ENCODE measurements at places on chromosomes 4 and X.

DNA sequence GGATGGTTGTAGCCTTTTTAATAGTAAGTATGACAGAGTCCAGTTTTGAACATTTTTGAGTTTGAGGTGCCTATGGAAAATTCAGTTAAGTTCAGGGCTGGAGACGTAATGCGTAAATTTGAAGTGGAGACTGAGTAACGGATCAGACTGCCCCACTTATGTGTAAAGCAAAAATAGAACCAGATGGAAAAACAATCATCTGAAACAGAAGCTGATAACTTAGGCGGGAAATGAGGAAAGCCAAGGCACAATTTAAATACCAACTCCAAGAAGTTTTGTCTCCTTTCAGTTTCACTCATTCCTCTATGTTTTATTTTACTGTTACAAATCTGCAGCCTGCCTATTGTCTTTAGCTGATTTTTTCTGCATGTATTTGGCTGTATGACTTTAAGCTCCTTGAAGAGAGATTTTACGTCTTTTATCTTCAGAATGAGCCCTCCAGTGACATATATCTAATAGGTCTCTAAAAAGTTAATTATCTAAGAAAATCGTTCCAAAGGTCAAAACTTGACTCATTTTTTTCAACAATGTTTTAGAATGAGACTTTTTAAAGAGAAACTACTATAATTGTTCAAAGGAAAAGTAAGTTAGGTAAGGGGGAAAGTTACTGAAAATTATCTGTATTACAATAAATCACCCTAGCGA is 1.1 kb downstream of the SGCB start:
- no peak for DNase-seq

DNA sequence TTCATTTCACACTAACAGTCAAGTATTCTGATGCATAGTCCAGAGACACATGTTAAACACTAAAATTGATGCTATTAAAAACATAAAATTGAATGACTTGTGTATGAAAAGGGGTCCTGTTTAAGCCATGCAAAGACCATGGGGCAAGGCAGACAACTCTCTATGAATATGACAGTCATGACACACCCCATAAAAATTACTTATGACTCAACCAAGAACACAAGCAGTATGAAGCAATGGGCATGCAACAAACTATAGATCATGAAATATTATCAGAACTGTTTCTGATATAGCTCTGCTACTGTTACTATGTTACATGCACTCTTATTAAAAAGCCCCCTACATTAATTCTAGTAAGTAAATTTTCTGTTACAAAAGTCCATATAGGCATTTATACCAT is 57.5 kb upstream of the ZCCHC13 start:
- DNase-seq, result no peak

GRCh38 chrX:53479301-53479700 is 45.1 kb upstream of the HSD17B10 start:
- DNase-seq, result no peak

DNA sequence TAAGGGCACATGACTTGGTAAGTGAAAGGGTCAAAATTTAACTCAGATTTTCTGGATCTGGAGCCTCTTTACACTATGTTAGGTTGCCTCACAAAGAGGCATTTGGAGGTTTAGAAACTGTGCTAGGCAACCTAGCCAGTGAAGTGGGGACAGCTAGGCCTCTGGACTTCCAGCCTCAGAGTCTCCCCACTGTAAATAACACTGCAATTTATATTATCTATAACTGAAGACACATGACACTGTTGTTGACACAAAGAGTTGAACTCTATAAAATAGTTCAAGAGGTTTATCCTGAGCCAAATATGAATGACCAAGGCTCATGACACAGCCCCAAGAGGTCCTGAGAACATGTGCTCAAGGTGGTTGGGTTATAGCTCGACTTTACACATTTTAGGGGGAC is 74.9 kb upstream of the IQCM start:
- DNase-seq, result no peak

DNA sequence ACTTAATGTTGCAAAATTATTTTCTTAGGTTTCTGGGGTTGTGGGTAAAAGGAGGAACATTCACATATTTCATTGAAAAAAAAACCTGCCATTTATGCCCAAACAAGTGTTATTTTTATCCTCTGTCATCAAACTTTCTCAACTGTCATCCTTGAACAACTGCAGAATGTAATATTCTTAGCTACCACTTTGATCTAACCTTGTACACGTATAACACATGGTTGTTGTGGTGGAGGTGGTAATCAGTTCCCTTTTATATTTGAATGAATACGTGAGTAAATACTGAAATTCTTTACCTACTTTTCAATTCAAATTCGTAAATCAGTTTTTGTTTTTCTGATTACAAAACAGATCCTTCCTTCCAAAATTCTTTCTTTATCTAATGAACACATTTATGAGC is 3.8 kb upstream of the AMMECR1 start:
- no peak for DNase-seq

DNA sequence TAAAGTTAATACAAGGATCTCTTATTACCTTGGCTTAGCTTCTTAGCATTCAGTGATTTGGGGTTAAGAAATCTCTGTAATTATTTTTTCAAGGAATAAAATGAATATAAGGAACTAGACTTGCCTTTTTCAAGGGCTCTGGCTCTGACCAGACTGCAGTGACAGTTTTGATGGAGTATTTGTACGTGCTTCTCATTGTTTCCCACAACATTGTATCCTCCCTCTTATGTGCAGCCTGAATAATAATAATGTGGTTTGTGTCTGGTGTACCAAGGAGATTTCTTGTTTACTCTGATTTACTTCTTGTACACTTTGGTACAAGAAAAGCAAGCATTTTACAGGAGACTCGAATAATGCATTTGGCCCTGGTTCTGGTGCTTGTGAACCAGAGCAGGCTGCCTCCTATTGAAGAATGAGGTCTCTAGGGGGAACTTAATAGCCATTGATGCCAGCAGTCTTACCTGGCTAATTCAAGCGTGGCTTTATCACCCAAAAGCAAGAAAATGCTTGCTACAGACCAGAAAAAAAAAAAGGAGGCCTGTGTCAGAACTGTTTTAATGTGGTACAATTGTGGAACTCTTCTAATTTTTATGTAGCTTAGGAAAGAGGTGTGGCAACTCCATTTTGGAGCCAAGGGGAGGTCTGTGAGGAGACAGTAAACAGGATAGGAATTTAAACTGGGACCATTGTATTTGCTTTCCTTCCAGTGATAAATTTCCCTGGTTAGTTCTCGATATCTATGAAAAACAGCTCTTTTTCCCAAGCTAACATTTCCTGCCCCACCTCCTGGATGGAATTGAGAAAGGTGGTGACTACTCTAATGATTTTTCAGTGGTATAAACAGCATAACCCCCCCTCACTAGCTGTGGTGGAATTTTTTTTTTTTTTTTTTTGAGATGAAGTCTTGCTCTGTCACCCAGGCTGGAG is 5.6 kb downstream of the OTC start:
- DNase-seq, result no peak

DNA sequence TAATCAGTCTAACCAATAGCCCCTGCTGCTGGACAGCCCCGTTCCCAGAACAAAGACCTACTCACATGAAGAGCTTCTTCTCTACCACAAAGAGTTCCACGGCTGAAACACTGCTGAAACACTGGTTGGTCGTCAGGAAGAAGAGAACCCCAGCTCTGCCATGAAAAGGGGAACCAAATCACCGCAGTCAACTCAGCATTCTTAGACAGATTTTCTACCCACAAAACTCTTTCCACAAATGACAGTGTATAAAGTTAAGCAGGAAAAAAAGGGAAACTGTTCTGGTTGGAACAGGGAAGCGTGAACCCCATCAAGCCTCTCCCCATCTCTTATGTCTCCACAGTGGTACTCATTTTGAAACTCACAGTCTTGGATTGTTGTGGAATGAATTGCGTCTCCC is 57.3 kb downstream of the ABCG2 start:
- no peak for DNase-seq

DNA sequence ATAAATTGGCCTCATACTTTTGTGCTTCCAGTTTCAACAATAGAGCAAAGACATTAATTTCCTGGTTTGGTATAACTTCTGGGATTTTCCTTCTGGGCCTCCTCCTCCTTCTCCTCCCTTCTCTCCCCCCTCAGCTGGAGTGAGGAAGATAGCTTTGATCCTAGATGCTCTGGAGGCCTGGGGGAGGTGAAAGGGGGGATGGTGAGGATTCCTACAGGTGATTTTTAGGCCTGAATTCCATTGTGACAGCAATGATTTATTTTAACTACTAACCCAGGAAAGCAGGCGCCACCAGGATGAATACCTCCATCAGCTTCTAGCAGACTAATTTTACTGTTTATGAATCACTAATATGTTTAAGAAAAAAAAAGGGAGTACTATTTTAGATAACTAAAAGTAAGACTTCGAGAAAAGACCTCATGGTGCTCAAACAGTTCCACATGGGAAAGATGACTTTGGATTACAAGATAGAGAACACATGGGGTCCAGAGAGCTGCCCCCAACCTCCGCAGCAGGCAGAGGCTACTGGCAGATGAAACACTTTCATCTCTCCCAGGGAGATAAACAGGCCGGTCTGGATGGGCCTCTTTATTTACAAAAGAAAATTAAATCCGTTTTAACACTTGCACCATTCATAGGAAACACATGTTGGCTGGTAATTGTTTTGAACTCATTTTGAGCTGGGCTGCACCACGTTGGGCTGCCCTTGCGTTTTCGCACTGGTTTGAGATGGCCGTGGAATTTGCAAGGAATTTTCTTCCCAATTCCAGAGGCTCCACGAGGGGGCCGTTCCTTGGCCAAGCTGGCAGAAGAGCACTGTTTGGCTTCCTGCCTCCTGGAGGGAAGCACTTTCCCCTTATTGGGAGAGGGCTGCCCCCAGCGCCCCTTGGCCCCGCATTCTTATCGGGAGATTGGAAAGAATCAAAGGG is 125.1 kb upstream of the STX18 start:
- no peak for DNase-seq

DNA sequence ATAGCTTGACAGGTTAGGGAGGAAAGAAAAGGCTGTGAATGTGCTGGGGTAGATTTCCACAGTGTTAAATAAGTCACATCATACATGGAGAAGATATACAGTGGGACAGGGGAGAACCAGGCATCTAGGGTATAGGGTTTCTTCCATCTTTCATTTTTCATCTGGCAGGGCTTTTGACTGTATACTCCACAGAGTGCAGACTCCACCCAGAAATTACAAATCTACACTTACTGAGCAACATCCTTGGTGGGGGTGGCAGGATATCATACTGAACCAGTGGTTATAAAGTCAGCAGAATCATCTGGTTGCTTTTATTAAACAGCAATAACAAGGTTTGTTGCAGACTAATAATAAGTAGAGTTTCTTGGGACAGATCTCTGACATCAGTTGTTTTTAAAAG is 154.2 kb downstream of the NPNT start:
- DNase-seq, result no peak

DNA sequence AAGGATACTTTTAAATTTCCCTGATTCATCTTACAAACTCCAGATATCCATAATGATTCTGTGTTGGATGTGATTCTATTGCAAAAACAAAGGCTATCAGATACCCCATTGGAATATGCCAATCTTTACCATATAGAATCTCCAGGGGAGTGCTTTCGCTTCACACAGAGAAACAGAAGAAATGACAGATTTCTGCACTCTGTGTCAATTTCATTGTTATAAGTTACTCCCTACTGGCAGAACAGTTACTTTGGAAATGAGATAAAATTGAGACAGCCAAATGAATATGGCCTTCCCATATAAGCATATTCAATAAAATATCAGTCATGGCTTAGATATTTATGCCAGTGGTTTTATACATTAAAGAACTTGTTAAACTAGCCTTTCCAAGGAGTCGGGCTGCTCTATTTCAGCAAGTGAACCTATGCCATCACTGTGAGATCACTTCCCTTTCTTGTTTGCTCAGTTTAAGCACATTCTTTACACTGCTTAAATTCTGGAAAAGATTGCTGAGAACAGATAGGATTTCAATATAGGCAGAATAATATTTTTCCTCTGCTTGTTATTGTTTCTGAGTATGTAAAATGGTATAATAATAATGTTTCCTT is 127.5 kb upstream of the ANXA10 start:
- DNase-seq, result no peak

- DNase-seq, result no peak
These were observed 56.7 kb upstream of the RASSF6 start for GRCh38 chr4:73676861-73677323.

- DNase-seq, result no peak
These were observed 87.2 kb downstream of the CLDN34 start for GRCh38 chrX:10054396-10054795.

DNA sequence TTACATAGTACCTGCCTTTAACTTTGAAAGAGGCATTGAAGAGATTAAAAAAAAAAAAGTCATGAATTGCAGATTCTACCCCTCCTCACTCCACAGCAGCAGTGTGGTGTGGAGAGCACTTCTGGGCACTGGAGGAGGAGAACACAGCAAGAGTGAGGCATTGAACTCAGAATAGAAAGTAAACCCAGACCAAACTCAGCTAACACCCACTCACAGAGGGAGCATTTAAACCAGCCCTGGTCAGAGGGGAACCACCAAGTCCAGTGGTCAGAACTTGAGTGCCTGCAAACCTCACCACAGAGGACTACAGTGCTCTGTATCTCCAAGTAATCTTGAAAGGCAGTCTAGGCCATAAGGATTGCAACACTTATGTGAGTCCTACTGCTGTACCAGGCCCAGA is 15.6 kb upstream of the UGT2A1 start:
- no peak for DNase-seq

GRCh38 chr4:2810388-2810787 is 17.5 kb downstream of the SH3BP2 start:
- DNase-seq, result no peak

DNA sequence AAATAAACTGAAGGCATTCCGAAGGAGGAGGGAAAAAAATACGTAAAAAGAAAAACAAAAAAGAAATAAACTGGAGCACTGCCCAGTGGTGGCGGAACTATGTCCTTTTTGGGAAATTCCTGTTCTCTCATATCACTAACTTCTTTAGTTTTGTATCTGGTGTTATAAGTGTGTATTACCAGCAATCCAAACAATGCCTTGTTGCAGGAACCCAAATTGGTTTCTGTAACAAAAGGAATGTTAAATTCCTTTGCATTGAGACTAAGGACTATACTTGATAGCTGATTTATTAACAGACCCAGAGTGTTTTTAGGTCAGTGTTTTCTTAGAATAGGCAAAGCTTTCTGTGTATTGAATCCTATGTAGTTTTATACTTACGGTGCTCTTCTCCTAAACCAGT is 6.6 kb downstream of the CCNG2 start:
- no peak for DNase-seq

DNA sequence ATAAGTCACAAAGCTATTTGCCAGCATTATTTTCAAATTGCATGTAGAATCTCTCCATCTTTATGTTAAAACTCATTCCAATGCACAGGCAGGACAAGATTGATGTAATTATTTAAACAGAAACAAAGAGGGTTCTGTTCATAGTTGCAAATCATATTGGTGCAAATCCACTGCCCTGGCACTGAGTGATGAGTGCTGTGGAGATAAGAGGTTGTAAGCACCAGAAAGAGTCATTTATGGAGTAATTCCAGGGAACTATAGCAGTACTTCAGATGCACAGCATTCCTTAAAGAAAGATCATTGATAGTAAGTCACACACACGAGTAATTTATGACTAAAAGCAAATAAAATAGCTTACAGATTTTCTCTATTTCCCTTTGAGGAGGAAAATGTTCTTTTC is 337.7 kb upstream of the CTSO start:
- no peak for DNase-seq

GRCh38 chr4:30962939-30963338 is 242.8 kb downstream of the PCDH7 start:
- no peak for DNase-seq
